ENCODE measurements at places on chromosomes 11 and 22.

GRCh38 chr11:57467508-57468157 is 7.3 kb downstream of the RTN4RL2 start:
- no peak for DNase-seq

DNA sequence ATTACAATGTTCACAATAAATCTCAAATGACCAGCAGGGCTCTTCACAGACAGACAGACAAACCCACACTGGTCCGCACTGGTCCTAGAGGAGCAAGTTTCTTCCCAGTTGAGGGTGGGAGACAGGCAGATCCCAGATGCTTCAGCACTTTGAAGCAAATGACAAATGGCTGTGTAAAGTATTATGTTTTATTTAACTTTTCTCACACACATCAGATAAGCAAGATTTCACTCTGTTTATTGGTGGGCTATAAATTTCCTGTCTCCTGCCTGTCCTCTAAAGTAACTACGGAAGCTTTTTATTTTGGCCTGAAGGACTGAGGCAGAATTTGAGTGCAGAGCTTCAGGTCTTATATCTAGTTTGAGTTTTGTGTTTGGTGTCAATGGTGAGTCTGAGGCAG is 174.7 kb upstream of the MTNR1B start:
- DNase-seq, result no peak

GRCh38 chr11:44743959-44744557 is 17.3 kb downstream of the TSPAN18 start:
- DNase-seq, result no peak

DNA sequence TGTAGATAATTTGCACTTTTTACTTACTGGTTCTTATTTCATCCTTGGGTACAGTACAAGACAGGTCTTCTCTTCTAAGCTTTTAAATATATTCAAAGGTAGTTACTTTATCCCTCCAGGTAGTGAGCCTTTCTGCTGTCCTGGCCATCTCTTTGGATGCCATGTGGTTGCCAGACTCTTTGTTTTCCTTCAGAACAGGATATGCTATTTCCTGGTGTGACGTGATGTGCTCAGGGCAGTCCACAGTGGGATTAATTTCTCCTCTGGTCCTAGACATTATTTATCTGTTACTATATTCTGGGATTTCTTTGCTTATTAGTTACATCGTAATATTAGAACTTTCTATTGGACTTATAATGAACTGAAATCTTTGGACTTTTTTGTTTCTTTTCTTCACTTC is 63.7 kb downstream of the PPP6R3 start:
- no peak for DNase-seq

GRCh38 chr11:103257360-103257759 is 148.1 kb downstream of the DYNC2H1 start:
- DNase-seq, result no peak
